Stimulated activated CD8-positive, alpha-beta memory T cell treated with anti-CD3 and anti-CD28 coated beads, Interleukin-12 subunit alpha, Interleukin-12 subunit beta, amount 100 ng/mL, for 1 hour (primary cell): ENCODE measurements at places on chromosomes 5 and 9.

DNA sequence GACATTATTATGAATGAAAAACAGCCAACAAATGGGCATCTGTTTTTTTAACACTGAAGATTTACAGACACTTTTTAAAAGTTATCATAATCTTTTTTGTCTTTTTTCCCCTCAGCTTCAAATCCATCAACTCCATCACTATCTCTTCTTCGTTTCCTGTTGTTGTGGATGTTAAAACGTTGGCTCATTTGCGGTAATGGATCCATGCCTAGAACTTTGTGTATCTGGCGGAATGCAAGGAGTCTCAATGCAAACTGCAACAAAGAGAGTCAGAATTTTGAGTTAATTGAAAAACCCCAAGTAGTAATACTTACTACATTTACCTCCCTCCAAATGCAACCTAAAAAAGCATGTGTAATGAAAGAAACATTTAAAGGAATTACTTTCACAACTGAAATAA lies 42.9 kb upstream of the MTMR12 start:
- DNase-seq: no peak

DNA sequence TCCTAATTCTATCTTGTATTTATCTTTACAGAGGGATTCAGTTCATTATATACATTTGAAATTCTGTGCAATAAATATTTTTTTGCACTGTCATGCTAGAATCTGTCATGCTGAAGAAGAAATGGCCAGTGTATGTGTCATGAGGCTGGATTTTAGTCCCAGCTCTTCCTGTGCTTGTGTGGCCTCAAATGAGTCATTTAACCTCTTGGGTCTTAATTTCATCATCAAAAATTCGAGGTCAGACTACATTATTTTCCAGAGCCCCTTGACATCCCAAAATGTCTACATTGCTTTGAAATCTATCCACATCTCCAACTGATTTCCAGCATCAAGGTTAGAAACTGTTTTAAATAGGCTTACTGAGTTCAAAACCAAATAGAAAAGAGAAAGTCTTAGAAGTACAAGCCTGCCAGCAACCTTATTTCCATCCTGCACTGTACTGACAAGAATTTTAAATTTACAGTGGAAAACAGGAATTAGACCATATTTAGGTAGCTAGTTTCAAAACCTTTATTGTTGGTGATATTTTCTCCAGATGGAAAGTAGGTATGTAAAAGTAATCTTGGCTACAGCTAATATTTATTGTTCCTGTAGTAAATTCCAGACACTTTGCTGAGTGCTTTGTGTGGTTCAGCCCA lies 96.7 kb upstream of the MAMDC2 start:
- DNase-seq: no peak

- DNase-seq: no peak
Measured at GRCh38 chr9:92968081-92968480, 20.8 kb downstream of the FGD3 start.

GRCh38 chr5:44942524-44943001 lies 133.8 kb downstream of the MRPS30 start:
- DNase-seq: no peak

GRCh38 chr9:81666123-81666522 lies 23.2 kb downstream of the TLE1 start:
- DNase-seq: no peak

DNA sequence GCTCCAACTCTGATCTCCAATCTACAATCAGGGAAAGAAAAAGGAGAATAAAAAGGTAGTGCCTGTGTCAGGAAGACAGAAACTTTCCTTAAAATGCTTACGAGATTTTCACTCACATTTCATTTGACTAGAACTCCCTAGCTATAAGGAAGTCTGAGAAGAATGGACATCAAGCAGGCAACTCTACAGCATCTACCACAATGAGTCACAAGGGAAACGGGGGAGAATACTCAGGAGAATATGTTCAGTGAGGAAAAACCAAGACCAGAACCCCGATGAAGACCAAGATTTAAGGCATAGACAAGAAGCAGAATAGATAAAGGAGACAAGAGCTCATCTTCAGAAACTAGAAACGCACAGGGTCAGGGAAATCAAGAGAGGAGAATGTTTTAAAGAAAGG lies 9.0 kb upstream of the SETD9 start:
- DNase-seq: no peak

DNA sequence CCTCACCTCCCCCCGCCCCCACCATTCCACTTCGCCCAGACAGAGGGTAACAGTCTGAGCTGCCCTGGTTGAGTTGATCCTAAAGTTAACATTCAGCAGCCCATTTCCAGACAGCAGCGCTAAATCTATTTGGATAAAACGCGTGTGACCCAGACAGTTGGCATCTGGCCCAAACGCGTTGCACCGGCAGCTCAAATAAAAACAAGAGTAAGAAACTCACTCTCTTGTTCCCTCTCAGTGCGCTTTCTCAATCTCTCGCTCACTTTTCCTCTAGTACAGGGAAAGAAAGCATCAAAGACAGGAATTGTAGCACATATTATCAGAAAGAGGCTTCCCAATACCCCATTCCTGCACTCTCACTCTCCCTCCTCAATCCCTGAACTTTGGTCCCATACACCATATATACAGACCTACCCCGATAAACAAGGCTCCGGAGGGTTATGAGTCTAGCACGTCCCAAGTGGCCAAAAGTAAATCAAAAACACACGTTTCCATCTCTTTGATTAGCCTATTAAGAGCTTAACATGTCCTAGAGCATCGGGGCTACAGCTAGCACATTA lies 1.3 kb downstream of the ADAMTS6 start:
- peak; percentile 7 for DNase-seq
